Endodermal cell (in vitro differentiated cells): ENCODE measurements at places on chromosomes 11 and 22. TPM values are rescaled to one million over a fixed set of nuclear protein-coding genes. Genes with fewer than 3 reads are reported as not detected.

DNA sequence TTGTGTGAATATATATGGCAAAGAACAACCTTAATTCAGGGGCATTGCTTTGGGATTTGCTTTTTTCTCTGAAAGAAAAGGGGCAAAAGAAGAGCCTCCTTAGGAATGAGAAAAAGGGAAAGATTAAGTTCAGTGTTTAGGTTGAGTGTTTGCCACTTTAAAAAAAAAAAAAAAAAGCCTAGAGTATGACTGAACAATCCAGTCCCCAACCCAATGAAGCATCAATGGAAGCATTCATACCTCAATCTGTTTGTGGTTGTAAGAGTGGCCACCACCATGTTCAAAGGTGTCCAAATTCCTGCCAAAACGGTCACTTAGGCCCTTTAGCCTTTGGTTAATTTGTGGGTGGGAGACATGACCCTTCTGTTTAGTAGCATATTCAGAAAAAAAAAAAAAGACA lies 260.6 kb downstream of the SOX6 start:
- no peaks in the 10 kb centered on the region for H3K36me3 ChIP-seq
- H3K27me3 ChIP-seq, result no peaks in the 10 kb centered on the region
- no peak overlapping the region for H3K27ac ChIP-seq
- H3K4me3 ChIP-seq, result no peak overlapping the region

- DNase-seq, result peak; percentile 70
- peaks cover 18% of the 10 kb centered on the region for H3K4me1 ChIP-seq
- H3K4me3 ChIP-seq, result no peak overlapping the region
- H3K27me3 ChIP-seq, result no peaks in the 10 kb centered on the region
- H3K27ac ChIP-seq, result no peak overlapping the region
These were observed 28.0 kb upstream of the CABP7 start for GRCh38 chr22:29691636-29692326.

DNA sequence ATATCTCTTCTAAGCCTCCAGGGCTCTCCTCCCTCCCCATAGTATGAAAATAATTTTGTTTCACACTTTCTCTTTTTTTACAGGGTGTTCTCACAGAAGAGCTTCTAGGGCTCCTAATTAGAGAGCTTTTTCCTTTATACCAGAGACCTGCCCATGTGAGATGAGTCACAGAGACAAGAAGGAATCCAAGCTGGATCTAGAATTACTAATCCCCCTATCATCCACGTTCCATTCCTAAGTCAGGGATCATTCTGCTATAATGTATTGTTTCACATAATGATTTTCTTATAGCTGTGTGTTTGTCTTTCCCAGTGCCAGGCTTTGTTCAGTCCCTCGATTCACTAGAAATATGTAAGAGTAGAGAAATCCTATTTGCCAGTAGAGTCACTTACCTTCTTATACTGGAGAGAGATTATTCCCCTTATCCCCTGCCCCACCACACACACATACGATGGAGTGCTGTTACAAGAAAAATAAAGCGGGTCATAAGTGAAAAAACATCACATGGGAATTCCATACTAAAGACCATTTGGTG lies 778.3 kb upstream of the LRRC4C start:
- H3K27me3 ChIP-seq, result no peaks in the 10 kb centered on the region
- no peak overlapping the region for H3K4me3 ChIP-seq
- no peaks in the 10 kb centered on the region for H3K4me1 ChIP-seq
- DNase-seq, result no peak
- H3K36me3 ChIP-seq, result no peaks in the 10 kb centered on the region

GRCh38 chr11:82988936-82989627 lies 82.6 kb downstream of the RAB30 start:
- H3K4me1 ChIP-seq, result no peaks in the 10 kb centered on the region
- no peaks in the 10 kb centered on the region for H3K36me3 ChIP-seq
- H3K27me3 ChIP-seq, result peaks cover 21% of the 10 kb centered on the region
- no peak for DNase-seq
- H3K27ac ChIP-seq, result peak overlapping the region; percentile 74

DNA sequence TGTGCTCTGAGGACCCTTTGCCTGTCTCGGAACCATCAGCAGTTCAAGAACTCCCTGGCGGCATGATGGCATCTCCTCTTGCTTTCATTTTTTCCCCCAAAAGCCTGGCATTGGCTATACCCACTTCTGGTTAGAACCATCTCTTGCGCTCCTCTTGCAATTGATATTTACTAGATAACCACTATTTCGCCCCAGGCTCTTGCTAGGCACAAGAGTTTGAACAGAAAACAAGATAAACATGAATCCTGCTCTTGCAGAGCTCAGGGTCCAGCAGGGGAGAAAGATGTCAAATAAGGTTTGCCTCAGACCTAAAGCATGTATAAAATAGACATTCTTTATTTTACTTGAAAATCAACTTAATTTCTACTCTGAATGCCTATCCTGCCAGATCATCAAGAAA lies 33.1 kb downstream of the SLCO2B1 start:
- H3K4me1 ChIP-seq, result no peaks in the 10 kb centered on the region
- H3K36me3 ChIP-seq, result no peaks in the 10 kb centered on the region
- no peaks in the 10 kb centered on the region for H3K27me3 ChIP-seq
- DNase-seq, result no peak
- no peak overlapping the region for H3K4me3 ChIP-seq
- no peak overlapping the region for H3K27ac ChIP-seq

DNA sequence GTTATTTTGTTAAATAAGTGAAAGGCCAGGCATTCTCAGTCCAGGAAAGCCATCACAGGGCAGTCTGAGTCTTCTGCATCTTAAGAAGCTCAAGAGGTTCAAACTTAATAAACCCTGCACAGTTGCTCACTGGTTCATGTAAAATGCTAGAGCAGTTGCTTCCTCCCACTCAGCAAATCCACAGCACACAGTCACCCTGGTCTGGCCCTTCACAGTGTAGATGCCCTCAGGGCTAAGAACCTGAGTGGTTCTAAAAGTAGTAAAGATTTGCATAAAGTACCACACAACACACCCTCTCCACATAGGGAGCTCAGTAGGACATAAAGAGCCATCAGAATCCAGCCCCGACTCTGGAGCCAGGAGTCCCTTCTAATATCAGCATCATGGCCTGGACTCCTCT lies 58.7 kb downstream of the ZNF280B start:
- no peak overlapping the region for H3K27ac ChIP-seq
- DNase-seq, result no peak

DNA sequence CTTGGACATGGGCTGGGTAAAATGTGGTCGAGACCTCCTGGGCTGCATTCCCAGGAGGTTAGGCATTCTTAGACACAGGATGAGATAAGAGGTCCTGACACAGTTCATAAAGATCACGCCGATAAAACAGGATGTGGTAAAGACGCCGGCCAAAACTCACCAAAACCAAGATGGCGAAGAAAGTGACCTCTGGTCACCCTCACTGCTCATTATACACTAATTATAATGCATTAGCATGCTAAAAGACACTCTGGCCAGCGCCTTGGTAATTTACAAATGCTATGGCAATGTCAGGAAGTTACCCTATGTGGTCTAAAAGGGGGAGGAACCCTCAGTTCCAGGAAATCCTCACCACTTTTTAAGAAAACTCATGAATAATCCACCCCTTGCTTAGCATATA lies 983.3 kb downstream of the OPCML start:
- no peaks in the 10 kb centered on the region for H3K36me3 ChIP-seq
- H3K27ac ChIP-seq, result no peak overlapping the region
- no peaks in the 10 kb centered on the region for H3K4me1 ChIP-seq
- no peaks in the 10 kb centered on the region for H3K27me3 ChIP-seq

DNA sequence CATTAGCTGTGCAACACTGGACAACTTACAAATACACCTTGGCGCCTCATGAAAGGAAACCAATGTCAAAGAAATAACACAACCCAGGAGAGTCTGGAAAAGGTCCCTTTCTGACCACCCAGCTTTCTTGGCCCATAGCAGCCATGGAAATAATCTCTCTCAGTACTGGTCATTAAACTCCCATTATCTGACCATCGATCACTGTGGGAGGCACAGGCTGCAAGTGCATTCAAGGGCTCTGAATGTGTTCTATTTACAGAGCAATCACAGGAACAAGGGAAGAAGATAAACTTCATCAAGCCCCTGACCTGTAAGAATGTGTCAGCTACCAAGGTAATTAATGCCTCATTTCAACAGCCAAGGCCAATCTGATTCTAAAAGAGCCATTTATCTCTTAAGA lies 40.1 kb downstream of the CTSC start:
- peak; percentile 65 for DNase-seq
- no peak overlapping the region for H3K27ac ChIP-seq
- peaks cover 32% of the 10 kb centered on the region for H3K4me1 ChIP-seq

DNA sequence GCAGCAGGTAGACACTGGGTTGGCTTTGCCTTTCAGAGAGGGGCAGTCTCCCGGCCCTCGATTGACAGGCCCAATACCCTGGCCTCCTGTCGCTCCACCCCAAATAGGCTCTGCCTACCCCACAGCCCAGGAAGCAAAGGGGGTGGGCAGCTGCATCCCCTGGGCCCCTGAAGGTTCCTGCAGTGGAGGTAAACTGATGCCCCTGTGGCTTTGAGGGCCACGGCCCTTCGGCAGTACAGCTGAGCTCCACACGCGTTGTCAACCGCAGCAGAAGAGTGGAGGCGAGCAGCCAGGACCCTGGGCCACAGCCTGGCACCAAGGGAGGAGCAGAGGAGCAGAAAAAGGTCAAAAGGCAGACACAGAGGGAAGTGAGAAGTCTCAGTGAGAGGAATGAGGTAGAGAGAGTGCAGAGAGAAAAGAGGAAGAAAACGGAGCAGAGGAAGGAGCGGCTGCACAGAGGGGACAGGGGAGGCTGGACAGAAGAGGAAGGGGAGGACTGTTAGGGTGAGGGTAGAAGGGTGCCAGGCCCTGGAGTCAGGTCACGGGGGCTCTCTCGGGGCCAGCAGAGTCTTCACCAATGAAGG lies 64.0 kb downstream of the SLC22A12 start:
- no peak overlapping the region for H3K27ac ChIP-seq
- H3K36me3 ChIP-seq, result no peaks in the 10 kb centered on the region
- no peak overlapping the region for H3K4me3 ChIP-seq

DNA sequence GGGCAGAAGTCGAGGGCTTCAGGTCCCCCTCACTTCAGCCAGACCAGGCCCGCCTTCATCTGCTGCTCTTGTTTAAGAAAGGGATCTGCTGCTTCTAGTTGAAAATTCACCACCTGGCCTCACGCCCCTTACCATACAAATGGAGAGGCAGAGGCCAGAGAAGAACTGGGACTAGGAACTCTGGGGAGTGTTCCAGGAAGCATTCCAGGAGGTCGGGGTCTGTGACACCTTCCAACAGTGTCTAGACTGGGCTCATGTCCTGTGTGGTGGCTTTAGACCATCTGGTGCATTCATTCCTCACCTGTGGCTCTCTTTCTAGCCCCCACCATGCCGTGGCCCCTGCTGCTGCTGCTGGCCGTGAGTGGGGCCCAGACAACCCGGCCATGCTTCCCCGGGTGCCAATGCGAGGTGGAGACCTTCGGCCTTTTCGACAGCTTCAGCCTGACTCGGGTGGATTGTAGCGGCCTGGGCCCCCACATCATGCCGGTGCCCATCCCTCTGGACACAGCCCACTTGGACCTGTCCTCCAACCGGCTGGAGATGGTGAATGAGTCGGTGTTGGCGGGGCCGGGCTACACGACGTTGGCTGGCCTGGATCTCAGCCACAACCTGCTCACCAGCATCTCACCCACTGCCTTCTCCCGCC lies 12.3 kb downstream of the TSKU start:
- peak; percentile 41 for DNase-seq
- H3K4me1 ChIP-seq, result peaks cover 30% of the 10 kb centered on the region
- no peak overlapping the region for H3K27ac ChIP-seq
- H3K36me3 ChIP-seq, result peaks cover 93% of the 10 kb centered on the region
- H3K4me3 ChIP-seq, result no peak overlapping the region

- H3K4me3 ChIP-seq, result no peak overlapping the region
These were observed 18.2 kb downstream of the CALCB start for GRCh38 chr11:15091625-15092024.

- no peaks in the 10 kb centered on the region for H3K36me3 ChIP-seq
- H3K27ac ChIP-seq, result no peak overlapping the region
- H3K4me1 ChIP-seq, result peaks cover 2% of the 10 kb centered on the region
- no peak for DNase-seq
- H3K27me3 ChIP-seq, result no peaks in the 10 kb centered on the region
These were observed 148.5 kb upstream of the SESN3 start for GRCh38 chr11:95379479-95379878.

GRCh38 chr22:36733271-36733670 lies 29.7 kb upstream of the CACNG2 start:
- H3K27me3 ChIP-seq, result no peaks in the 10 kb centered on the region
- DNase-seq, result peak; percentile 10
- no peaks in the 10 kb centered on the region for H3K4me1 ChIP-seq
- H3K4me3 ChIP-seq, result no peak overlapping the region

- no peak for DNase-seq
- no peak overlapping the region for H3K4me3 ChIP-seq
- H3K4me1 ChIP-seq, result peaks cover 5% of the 10 kb centered on the region
- H3K36me3 ChIP-seq, result no peaks in the 10 kb centered on the region
- H3K27me3 ChIP-seq, result no peaks in the 10 kb centered on the region
- H3K27ac ChIP-seq, result no peak overlapping the region
These were observed 22.1 kb upstream of the CHKA start for GRCh38 chr11:68143310-68143689.

DNA sequence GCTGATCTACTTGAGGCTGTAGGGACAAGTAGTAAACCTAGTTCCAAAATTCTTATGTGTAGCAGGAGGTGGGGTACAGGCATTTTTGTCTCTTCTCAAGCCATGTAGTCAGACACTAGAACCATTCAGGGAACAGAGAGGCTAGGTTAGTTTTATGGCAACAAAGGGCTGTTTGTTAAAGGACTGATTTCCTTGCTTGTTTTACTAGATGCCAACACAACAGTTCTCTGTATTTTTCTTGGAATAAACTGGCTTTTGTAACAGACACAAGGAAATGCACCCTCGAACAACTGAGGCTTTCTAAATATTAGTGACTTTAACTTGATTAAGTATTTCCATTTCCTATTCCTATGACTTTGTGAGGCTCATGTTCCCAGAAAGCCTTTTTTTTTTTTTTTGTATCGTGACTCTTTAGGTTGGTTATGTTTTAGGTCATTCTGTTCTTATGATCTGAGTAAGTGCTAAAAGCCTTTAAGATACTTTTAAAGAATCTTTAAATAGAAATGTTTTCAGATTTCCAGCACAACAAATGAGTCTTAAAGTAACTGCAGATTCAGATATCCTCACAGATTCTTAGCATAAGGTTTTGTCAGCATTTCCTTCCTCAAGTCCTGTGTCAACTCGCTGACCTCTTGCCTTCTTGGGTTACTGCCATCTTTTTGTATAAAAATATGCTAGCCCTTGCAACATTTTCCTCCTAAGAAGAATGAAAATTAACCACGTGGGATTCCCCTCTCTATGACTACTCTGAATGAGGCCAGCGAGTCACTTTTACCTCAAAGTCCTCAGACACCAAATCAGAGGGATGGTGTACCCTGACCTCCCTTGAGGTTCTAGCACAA lies 92.5 kb downstream of the CCDC83 start:
- H3K27ac ChIP-seq, result no peak overlapping the region
- H3K36me3 ChIP-seq, result no peaks in the 10 kb centered on the region
- DNase-seq, result no peak
- H3K4me1 ChIP-seq, result no peaks in the 10 kb centered on the region

GRCh38 chr11:64629796-64630562 lies 39.0 kb downstream of the SLC22A12 start:
- DNase-seq, result peak; percentile 99
- no peaks in the 10 kb centered on the region for H3K4me1 ChIP-seq
- H3K36me3 ChIP-seq, result no peaks in the 10 kb centered on the region
- no peak overlapping the region for H3K4me3 ChIP-seq
- H3K27me3 ChIP-seq, result no peaks in the 10 kb centered on the region

The MPZL3 gene
- total RNA-seq, result 4.1 and 4.3 TPM in 2 replicates

The CAT gene
- 15.7 and 18.9 TPM in 2 replicates for total RNA-seq

The SPI1 gene
- total RNA-seq, result not detected in 3 replicates

The OR6T1 gene
- not detected in 2 replicates for total RNA-seq

The P2RX6 gene
- total RNA-seq, result 0.47 and 0.73 TPM in 2 replicates
